Stimulated activated CD4-positive, alpha-beta T cell treated with anti-CD3 and anti-CD28 coated beads, Interleukin-15, amount 100 ng/mL, for 24 hours (primary cell): ENCODE measurements at places on chromosomes 1 and 21.
A peak's percentile ranks its signal among the peaks of the same experiment; 100 is the strongest.

GRCh38 chr21:43657355-43658087, 1.8 kb downstream of the HSF2BP start:
- DNase-seq, result no peak

GRCh38 chr1:903305-903704, 20.4 kb upstream of the SAMD11 start:
- DNase-seq, result no peak

GRCh38 chr1:173240609-173241008, 33.5 kb upstream of the TNFSF4 start:
- DNase-seq, result no peak

DNA sequence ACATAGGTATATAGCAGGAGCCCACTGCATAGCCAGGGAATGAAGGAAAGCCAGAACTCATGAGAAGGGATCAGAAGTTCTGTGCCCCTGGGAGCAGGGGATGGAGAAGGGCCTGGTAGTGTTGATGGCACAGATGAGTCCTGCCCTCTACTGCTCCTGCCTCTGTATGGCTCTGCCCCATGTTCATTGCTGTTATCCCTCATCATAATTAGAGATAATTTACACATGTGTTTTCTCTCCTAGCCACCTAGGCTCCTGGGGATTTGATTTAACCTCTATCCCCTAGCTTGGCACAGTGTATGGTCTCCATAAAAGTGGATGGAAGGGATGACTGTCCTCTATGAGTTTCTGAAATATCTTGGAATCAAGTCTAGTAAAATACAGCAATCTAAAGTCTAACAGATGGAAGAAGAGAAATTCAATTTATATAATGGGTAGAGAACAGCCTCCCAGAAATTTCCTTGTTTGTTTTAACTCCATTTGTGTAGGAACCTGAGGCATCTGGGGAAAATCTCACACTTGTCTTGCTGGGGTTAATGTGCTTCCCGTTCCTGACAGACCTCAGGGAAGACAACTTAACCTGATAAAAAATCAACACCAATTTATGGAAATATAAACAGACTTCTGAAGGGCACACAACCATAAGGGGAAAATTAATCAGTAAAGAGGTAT, 393.8 kb downstream of the HHAT start:
- no peak for DNase-seq

GRCh38 chr1:5455056-5455455, 537.2 kb downstream of the NPHP4 start:
- no peak for DNase-seq

- no peak for DNase-seq
Observed at GRCh38 chr21:41761211-41761933, 5.5 kb downstream of the RIPK4 start.

- DNase-seq, result no peak
Observed at GRCh38 chr1:35369922-35370671, 101.6 kb downstream of the ZMYM4 start.

DNA sequence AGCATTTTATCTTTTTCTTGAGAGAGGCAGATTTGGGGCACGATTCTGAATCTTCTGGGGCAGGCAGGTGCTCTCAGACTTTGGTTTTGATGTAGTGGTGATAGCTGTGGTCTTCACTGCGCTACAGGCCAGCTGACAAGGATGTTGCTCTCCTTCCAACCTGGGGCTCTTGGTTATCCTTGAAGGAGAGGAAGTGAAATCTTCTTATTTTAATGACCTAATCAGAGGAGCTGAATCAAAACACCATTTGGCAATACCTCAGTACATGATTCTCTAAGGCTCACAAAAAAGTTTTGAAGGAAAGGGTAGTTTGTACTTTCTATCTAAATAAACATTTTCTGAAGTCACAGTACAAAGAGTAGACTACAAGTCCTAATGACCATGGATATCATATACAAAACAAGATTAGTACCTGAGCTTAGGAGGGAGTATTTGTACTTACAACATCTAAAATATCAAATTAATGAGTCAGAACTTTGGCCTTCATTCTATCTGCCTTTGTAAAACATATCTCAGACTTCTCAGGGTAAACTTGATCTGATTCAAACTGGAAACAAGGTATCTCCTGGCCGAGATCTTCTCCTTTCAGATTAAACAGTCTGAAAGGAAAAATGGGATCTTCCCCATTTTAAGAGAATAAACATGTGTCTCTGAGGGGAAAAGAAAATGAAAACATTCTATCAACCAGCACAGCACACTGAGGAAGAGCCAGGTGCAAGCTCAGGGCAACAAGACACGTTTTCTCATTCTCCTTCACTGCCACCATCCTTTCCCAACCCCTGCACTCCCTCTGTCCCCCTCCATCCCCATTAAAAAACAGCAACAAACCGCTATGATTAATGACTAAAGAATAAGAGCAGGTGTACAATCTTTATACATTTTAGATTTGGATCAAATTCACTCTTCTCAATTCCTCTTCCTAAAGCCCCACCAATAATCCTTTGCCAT, 69.2 kb downstream of the SH3GLB1 start:
- no peak for DNase-seq

- DNase-seq, result no peak
Observed at GRCh38 chr21:42629933-42630589, 23.4 kb upstream of the PDE9A start.

DNA sequence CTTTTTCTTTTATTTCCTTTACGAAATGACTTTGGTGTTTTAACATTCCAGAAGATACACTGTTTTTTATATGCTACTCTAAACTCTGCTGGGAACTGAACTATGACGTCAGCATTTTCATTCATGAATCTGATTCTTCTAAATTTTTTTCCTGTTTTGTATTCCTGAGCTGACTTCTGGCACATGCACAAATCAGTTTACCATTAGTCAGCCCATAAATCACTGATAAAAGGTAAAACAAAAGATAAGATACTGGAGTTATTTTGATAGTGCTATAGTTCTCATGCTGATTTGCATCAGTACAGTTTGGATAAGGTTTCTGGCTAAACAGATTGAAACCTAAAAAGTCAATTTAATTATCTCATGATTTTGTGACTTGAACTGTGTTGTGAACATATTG, 10.4 kb downstream of the CAMTA1 start:
- no peak for DNase-seq

DNA sequence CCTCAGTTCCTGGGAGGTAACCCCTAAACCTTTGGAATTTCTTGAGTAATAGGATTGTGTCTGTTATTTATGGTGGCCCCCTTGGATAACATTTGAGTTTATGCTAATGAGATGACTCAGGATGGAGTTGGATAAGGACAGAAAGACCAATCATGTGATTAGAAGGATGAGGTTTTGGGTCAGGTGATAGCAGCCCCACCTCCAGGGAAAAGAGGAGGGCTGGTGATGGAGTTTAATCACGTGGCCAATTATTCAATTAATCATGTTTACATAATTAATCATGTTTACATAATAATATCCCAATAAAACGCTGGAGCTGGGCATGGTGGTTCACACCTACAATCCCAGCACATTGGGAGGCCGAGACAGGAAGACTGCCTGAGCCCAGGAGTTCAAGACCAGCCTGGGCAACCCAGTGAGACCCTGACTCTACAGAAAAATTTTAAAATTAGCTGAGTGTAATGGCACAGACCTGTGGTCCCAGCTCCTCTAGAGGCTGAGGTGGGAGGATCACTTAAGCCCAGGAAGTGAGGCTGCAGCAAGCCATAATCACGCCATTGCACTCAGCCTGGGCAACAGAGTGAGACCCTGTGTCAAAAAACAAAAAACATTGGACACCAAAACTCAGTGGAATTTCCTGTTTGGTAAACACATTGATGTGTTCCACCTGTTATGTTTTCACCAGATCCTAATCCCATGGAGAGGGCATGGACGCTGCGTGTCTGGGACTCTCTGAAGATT, 73.3 kb downstream of the NUP210L start:
- DNase-seq, result no peak

DNA sequence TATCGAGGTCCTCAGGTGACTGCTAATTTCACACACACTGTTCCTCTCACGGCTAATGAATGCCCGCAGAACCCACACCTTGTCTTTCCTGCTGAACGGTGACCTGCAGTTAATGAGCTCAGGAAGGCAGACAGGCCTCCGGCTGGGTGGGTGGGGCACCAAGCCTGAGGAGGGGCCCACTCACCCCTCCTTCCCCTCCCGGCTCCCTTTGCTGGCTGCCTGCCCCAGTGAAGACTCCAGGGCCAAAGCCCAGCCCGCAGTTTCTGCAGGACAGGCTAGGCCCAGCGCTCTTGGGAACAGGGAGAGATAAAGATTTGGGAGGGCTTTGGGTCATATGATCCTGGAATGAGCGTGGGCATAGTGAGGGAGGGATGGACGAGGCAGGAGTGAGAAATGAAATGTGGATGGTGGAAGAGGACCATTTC, 26.4 kb downstream of the FOXO6 start:
- no peak for DNase-seq

DNA sequence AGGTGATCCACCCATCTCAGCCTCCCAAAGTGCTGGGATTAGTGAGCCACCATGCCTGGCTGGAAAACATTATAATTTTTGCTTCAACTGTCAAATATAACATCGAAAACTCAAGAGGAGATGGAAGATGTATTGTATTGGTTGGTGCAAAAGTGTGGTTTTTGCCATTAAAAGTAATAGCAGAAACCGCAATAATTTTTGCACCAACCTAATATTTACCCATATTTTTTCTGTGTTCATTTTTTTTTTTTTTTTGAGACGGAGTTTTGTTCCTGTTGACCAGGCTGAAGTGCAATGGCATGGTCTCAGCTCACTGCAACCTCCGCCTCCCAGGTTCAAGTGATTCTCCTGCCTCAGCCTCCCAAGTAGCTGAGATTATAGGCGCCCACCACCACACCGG, 27.1 kb upstream of the SHE start:
- DNase-seq, result no peak

GRCh38 chr21:14530592-14530991, 15.5 kb downstream of the SAMSN1 start:
- DNase-seq, result no peak

GRCh38 chr1:152886085-152886484, 8.0 kb downstream of the SMCP start:
- no peak for DNase-seq

DNA sequence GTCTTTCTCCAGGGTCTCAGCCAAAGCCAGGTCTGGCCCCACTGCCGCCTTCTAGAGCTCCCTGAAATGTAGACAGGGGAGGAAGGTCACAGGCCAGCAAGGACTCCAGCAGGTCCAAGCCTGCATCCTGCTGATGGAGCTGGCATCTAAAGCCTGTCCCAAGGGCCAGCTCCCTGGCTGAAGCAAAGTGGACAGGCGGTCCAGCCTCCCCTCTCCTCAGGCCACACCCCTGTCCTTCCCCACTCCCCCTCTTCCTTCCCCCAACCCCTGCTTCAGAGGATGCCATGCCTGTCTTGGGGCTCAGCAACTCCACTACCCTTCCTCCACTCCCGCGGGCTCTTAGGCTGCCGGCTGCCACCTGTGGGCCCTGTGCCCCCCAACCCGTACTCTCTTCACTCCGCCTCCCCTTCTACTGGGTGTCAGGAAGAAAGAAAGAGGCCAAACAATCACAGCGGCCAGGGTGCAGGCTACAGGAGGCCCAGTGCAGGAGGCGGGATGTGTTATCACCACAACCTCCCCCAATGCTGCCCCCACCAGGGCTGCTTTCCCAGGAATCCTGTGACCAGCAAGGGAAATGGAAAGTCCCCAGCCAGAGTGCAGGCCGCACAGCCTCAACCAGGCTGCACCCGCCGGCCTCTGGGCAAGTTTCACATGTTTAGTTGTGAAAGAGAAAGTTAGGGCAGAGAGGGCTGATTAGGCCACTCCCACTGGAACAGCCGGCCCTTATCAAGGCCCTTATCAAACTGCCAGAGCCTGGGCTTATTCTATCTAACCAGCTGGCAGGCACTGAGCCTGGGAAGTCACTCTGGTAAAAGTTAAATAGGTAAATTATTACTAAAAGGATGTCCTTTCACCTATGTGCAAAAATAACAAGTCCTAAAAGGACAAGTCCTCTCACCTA, 34.1 kb downstream of the ACOT7 start:
- peak; percentile 66 for DNase-seq

GRCh38 chr1:12148160-12148957, 18.4 kb upstream of the TNFRSF1B start:
- no peak for DNase-seq

DNA sequence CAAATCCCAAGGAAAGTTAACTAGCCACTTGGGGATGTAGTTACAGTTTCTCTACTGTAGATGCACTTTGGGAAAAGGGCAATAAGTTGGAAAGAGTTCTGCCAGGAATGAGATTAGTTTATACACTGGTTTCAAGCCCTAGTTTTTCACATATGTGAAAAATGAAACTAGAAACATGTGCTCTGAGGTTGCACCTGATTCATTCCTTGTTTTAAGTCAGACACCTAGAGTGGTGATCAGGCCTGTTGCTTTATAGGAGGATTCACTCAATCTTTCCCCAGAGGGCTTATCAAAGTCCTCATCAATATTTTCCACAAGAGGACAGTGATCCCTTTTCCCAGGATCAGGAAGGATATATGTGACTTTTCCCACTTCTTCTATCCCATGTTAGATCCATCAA, 515.9 kb upstream of the PKN2 start:
- no peak for DNase-seq

GRCh38 chr1:182080955-182081582, 19.6 kb upstream of the ZNF648 start:
- peak; percentile 30 for DNase-seq

DNA sequence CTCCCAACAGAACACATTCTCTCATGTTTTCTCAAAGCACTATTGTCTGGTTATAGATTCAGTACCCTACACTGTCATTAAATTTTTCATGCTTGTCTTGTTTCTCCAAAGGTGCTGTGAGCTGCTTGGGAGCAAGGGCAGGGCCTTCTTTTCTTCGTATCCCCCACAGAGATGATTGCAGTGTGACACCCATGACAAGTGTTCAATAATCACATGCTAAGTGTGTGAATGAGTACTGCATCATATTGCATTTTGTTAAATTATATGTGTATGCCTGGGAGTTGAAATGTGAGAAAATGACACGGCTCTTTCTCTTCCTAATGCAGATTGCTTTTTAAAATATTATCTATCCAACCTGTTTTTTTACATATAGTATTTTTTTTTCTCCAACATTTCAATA, 57.3 kb upstream of the MAGI3 start:
- no peak for DNase-seq

DNA sequence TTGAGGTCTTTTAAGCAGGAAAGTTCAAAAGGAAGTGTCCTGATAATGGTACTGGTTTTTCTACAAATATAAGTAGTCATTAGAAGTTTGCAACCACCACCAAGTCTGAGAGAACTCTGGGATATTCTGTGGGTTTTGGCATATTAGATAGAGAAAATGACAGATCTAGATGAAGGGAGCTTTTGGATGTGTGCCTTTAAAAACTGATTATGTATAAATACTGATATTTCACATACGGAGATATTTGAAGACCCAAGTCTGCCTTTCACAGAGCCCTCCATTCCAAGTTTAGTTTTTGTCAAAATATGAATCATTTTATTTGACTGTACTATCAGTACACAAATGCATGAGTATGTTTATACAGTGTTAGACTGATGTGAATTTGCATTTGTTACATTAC, 48.6 kb downstream of the DPH5 start:
- no peak for DNase-seq

GRCh38 chr21:45598109-45598508, 45.4 kb upstream of the PCBP3 start:
- no peak for DNase-seq

DNA sequence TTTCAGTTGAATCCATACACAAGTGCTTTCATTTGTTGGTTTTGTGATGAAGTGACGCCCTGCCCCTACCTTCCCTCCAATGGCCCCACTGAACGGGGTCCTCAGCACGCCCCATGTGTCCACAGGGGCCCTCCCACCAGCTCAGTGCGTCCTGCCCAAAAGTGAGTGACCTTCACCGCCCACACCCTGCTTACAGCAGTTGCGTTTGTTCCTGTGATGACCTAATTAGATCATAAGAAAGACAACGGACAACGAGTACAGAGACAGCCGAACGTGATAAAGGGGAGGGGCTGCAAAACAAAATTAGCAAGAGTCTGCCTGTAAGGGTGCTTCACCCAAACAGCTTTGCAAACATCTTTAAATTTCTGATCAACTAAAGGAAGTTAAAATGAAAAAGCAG, 38.2 kb upstream of the RIPK4 start:
- no peak for DNase-seq
